ENCODE measurements at places on chromosomes 11 and 22. TPM values are rescaled to one million over a fixed set of nuclear protein-coding genes. Genes with fewer than 3 reads are reported as not detected.
A peak's percentile ranks its signal among the peaks of the same experiment; 100 is the strongest.

Gene FLRT1
- 1.4 TPM for total RNA-seq

Gene C22orf42
- not detected for total RNA-seq

Gene KBTBD3
- 16.8 TPM for total RNA-seq

Gene MYO18B
- 2.8 TPM for total RNA-seq

GRCh38 chr22:28426346-28427132 is 253.1 kb downstream of the TTC28 start:
- H3K27me3 ChIP-seq, result no peaks in the 10 kb centered on the region
- no peaks in the 10 kb centered on the region for H3K36me3 ChIP-seq
- DNase-seq, result no peak
- no peaks in the 10 kb centered on the region for H3K4me1 ChIP-seq
- no peak overlapping the region for H3K4me3 ChIP-seq

DNA sequence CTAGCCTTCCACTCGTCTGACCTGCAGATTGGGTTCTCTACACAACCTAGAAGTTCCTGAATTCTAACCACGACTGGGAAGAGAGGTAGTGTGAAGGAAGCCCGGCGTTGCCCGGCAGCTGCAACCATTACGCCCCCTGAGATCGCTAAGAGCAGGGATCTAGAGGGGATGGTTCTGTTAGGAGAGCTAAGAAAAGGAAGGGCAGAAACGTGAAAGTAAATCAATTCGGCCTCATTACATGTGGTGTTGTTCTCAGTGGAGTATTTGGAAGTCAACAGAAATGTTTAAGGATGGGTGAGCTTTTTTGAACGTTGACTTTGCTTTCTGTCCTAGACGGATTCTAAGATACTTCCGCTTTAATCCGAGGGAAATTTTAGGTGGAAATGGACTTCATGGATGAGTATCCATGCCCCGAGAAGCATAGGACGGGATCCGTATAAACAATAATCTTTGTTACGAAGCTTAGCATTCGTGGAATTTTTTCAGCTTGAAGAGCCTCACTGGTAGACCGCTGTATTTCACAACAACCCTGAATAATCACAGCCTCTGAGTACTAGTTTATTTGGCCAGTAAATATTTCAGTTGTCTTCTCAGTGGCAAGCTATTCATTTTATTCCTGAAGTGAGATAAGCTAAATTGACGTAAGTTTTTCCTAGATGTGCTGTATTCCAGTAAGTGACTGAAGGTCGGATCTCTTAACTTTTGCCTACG is 629 bp downstream of the ATP5MG start:
- H3K36me3 ChIP-seq, result peaks cover 14% of the 10 kb centered on the region
- peaks cover 83% of the 10 kb centered on the region for H3K4me1 ChIP-seq
- peak overlapping the region; percentile 96 for H3K4me3 ChIP-seq
- peak overlapping the region; percentile 100 for H3K27ac ChIP-seq

DNA sequence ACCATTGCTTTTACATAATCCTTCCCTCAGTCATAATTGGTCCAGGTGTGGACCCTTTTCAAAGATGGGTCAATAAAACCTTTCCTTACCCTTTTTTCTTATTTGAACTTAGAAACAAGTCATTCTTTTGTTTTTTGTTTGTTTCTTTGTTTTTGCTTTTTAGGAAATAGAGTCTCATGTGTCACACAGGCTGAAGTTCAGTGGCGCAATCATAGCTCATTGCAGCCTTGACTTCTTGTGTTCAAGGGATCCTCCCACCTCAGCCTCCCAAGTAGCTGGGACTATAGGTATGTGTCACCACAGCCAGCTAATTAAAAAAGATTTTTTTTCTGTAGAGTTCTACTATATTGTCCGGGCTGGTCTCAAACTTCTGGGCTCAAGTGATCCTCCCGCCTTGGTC is 9.4 kb upstream of the PHOX2A start:
- H3K36me3 ChIP-seq, result no peaks in the 10 kb centered on the region
- no peaks in the 10 kb centered on the region for H3K4me1 ChIP-seq
- H3K27me3 ChIP-seq, result peaks cover 26% of the 10 kb centered on the region
- no peak overlapping the region for H3K27ac ChIP-seq
- H3K4me3 ChIP-seq, result no peak overlapping the region

GRCh38 chr11:74634537-74634936 is 42.2 kb downstream of the POLD3 start:
- no peaks in the 10 kb centered on the region for H3K27me3 ChIP-seq
- peaks cover 22% of the 10 kb centered on the region for H3K4me1 ChIP-seq
- DNase-seq, result no peak
- H3K36me3 ChIP-seq, result peaks cover 15% of the 10 kb centered on the region
- no peak overlapping the region for H3K4me3 ChIP-seq

DNA sequence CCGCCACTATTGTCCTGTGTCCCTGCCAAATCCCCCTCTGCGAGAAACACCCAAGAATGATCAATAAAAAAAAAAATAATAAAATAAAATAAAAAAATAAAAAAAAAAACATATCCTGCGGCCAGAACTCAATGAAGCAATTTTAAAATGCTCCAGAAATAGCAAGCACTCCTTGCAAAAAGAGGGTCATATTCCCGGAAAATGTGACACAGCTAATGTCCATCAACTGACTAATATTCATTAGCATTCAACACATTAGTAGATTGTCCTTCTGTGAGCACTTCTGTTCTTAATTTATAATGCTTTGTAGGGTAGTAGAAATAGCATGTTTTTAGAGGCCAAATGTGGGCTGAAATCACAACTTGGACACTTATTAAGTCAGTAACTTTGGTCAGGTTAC is 252.3 kb upstream of the SESN3 start:
- H3K36me3 ChIP-seq, result no peaks in the 10 kb centered on the region
- H3K4me3 ChIP-seq, result no peak overlapping the region
- H3K27me3 ChIP-seq, result no peaks in the 10 kb centered on the region

GRCh38 chr11:93000511-93001476 is 31.3 kb downstream of the MTNR1B start:
- H3K4me1 ChIP-seq, result no peaks in the 10 kb centered on the region
- peak overlapping the region; percentile 54 for H3K27ac ChIP-seq
- no peak for DNase-seq
- no peaks in the 10 kb centered on the region for H3K27me3 ChIP-seq

- no peak overlapping the region for H3K27ac ChIP-seq
- no peaks in the 10 kb centered on the region for H3K27me3 ChIP-seq
- H3K4me3 ChIP-seq, result peak overlapping the region; percentile 89
- peaks cover 33% of the 10 kb centered on the region for H3K4me1 ChIP-seq
- peak; percentile 68 for DNase-seq
Observed at GRCh38 chr22:31082606-31083376, 1.7 kb downstream of the SMTN start.
